ENCODE measurements at places on chromosomes 6 and 20. TPM values are rescaled to one million over a fixed set of nuclear protein-coding genes. Genes with fewer than 3 reads are reported as not detected.

Gene DACT2
- total RNA-seq: not detected

- H3K27ac ChIP-seq: no peak overlapping the region
- no peak for DNase-seq
- H3K4me1 ChIP-seq: no peaks in the 10 kb centered on the region
- H3K27me3 ChIP-seq: peaks cover 5% of the 10 kb centered on the region
These were observed 45.9 kb downstream of the RIPOR3 start for GRCh38 chr20:50645253-50646068.

Gene PLEKHG1
- 199 TPM for total RNA-seq

DNA sequence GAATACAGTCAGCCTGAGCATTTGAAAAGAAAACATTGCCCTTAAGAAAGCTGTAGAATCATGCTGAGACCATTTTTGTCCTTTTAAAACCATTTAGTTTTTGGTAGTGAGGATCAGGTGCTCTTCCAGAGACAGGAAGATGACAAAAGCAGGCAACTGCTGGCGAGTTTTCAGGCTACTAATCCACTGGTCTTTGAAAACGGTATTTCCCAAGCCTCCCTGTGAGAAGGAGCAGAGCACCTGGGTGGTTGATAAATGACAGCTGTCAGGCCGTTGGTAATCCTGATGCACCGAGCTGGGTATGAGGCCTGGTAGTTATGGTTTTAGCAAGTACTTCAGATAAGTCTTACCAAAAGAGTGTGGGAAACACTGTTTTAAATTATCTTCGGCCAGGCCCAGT lies 10.1 kb upstream of the SEC63 start:
- H3K36me3 ChIP-seq: no peaks in the 10 kb centered on the region
- H3K4me1 ChIP-seq: no peaks in the 10 kb centered on the region
- no peak for DNase-seq
- peaks cover 2% of the 10 kb centered on the region for H3K27me3 ChIP-seq
- H3K4me3 ChIP-seq: no peak overlapping the region
- no peak overlapping the region for H3K27ac ChIP-seq

Gene SRSF3
- 494 TPM for total RNA-seq

All from activated B cell treated with CpG ODN at 0.5 μM for 24 hours (primary cell).